ENCODE measurements at places on chromosomes 3 and 15.

GRCh38 chr15:50137330-50137761, 18.3 kb upstream of the ATP8B4 start:
- DNase-seq: no peak

- no peak for DNase-seq
Observed at GRCh38 chr3:186785495-186786018, 2.2 kb downstream of the EIF4A2 start.

DNA sequence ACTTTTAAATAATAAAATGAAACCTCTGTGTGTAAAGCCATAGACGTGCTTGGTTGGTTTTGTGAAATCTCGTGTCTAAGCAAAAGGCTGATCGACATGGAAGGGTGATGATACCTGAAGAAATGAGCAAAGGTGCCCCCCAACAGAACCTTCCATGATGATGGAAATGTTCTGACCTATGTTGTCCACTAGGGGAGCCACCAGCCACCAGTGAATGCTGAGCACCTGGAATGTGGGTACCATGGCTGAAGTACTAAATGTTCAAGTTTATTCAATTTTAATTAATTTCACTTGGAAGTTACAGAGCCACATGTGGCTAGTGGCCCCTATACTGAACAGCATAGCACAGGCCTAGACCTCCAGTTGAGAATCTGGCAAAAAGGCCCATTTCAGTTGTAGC, 158.8 kb downstream of the POLR2M start:
- no peak for DNase-seq

DNA sequence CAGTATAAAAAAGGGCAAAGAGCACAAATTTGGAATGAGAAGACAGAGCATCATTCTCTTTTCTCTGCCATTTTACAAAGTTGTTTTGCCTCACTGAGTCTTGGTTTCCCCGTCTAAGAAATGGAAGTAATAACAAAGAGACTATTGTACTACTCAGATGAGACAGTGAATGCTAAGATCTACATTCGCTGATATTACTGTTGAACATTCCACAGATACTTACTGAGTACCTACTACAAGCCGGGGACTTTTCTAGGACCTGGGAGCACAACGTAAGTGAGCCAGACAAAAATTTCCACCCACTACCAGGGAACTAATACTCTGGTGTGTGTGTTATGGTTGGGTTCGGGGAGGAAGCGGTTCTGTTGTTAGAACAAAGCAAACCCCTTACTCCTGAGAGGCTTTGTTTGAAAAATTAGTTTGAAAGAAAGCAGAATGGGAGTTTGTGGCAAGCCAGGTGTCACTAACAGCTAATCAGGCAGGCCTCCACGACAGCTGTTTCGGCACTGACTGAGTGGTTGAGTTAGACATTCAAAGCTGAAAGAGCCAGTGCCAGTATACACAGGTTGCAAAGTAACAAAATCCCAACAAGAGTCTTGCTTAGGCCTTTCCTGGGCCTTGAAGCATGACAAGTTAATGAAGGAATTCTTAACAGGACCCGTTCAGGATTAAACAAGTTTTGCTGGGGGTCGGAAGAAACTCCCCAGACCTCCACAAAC, 458.3 kb downstream of the EDEM1 start:
- no peak for DNase-seq

DNA sequence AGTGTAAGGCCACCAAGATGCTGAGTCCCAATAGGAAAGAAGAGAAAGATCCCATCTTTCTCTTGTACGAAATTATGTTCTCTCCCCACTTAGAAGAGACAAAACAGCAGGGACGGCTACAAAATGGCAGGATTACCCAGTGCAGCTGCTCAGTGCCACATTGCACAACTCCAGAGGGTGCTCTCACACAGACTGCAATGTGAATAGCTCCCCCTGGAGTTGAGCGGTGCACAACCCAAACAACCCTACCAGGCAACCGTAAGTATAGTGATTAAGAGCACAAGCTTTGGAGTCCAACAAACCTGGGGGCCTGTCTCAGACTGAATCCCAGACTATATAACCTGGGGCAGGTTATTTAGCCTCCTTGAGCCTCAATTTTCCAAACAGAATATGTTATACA, 3.1 kb upstream of the BHLHE40 start:
- DNase-seq: no peak

DNA sequence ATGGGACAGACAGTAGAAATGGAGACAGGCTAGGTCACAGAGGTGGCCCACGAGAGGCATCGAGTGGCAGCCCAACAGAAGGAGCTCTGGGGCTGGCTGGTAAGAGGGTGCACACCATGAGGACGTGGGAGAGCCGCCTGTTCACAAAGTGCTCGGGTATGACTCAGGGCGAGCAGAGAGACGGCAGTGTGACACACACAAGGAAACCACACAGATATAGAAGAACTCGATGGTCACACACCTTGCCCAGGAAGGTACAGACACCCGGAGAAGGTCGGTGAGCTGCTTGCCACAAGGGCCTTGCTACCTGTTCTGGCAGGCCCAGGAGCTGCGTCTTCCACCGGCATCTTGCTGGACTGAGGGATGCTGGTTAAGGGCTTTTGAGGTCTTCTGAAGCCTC, 50.2 kb downstream of the CA12 start:
- no peak for DNase-seq

GRCh38 chr3:156469456-156469855, 85.5 kb downstream of the SSR3 start:
- no peak for DNase-seq

DNA sequence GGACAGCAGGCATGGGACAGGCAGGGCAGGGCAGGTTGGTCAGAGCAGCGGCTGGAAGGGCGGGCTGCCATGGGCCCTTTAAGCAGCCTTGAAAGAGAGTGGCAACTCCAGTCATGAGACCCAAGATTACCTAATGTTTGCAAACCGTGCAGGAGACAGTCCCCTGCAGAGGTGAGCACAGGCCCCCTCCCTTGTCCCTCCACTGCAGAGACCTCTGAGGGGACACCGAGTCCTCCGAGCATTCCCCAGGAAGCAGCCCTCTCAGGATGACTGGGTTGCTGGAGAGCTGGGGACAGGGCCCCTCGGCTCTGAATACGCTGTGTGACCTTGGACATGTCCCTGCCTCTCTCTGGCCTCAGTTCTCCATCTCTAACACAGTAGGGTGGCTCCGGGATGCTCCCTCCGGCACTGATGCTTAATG, 81.4 kb downstream of the IQSEC1 start:
- no peak for DNase-seq

- DNase-seq: no peak
Observed at GRCh38 chr3:157370867-157371266, 65.8 kb upstream of the PTX3 start.

DNA sequence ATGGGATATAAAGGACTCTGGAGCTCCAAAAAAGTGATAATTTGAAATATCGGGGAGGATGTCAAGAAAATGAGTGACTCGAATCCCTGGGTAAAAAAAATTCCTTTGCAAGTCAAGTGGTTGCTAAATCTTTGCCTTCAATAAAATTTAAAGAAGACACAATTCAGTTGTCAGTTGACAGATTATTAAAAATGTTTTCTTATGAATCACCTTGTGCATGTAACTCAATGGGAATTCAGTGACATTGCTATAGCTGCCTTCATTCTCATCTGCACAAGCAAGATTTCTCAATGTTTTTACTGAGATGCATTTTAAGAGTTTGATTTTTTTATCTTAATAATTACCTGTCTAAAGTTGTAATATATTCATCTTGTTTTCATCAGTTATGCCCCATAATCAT, 264.0 kb upstream of the IL12A start:
- no peak for DNase-seq

- DNase-seq: no peak
Observed at GRCh38 chr3:134323966-134324962, 50.0 kb downstream of the AMOTL2 start.

DNA sequence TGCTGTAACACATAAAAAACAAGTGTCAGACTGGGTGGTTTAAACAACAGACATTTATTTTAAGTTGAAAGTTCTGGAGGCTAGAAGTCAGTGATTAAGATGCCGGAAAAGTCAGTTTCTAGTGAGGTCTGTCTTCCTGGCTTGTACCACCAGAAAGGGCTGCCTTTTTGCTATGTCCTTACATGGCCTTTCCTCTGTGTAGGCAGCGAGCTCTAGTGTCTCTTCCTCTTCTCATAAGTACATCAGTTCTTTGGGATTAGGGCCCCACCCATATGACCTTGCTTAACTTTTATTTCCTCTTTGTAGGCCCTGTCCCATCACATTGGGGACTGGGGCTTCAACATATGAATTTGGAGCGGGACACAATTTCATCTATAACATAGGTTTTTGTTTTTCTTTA, 128.0 kb downstream of the BBX start:
- no peak for DNase-seq

DNA sequence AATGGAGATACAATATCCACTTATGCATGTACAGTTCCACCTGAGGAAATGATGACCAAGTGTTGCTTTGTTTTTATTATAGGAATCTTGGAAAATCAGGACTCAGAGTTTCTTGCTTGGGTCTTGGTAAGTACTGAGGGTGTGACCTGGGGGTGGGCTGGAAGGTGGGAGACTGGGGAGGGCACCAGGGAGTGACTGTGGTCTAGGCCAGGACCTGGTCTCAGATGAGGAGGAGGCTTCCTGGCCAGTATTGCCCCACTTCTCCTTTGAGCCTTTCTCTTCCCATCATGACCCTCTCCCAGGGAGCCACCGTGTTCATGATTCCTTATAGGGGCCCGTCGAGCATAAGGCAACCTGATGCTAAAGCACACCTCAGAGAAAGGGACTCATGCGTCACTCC, 133.4 kb downstream of the SSR3 start:
- DNase-seq: no peak

DNA sequence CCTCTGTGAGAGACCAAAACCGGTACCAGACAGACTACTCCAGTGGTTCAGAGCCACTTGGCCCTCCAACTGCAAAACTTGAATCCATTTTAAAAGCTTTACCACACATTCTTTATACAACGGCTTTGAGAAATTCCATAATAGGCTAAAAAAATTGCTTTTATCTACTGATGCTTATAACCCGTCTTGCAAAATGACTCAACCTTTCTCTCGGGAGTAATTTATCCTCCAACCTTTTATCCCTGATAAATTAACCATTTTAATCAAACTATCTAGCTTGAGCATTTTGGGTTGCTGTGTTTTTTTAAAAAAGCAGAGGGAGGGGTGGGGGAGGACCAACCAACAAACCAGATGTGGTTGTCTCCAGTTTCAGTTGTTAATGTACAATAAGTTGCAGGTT, 275.7 kb upstream of the LRTM1 start:
- no peak for DNase-seq

DNA sequence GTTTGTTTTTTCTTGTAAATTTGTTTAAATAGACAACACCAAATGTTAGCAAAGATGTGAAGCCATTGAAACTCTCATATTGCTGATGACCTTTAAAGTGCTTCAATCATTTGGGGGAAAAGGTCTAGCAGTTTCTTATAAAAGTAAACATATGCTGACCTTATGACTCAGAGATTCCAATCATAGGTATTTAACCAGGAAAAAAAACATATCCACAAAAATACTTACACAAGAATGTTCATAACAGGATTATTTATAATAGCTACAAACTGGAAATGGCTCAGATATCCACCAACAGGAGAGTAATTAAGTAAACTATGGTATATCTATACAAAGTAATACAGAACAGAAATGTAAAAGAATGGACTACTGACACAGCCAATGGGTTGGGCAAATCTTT, 27.1 kb upstream of the RORA start:
- DNase-seq: no peak

DNA sequence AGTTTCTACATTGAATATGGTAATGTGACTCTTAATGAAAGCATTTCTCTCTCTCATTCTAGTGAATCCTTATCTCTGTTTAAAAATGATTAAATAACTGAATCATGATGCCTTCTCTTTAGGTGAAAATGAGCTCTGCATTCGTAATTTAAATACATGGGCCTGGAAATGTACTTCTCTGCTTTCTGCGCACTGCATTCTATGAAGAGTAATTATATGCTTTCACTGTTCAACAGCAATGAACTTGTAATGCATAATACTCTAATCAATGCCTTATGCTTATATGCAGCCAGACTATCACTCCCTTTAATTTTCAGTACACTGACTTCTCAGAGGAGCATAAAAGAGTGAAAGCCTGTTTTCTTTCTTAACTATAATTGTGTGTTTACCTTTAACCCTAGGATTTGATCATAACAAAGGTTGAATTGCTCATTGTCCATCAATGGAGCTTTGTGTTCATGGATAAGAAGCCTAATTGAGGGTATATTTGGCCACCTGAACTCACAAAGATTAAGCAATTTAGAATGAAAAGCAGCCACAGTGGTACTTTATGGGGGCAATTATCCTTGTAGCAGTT, 330.8 kb upstream of the PDZRN3 start:
- DNase-seq: no peak

DNA sequence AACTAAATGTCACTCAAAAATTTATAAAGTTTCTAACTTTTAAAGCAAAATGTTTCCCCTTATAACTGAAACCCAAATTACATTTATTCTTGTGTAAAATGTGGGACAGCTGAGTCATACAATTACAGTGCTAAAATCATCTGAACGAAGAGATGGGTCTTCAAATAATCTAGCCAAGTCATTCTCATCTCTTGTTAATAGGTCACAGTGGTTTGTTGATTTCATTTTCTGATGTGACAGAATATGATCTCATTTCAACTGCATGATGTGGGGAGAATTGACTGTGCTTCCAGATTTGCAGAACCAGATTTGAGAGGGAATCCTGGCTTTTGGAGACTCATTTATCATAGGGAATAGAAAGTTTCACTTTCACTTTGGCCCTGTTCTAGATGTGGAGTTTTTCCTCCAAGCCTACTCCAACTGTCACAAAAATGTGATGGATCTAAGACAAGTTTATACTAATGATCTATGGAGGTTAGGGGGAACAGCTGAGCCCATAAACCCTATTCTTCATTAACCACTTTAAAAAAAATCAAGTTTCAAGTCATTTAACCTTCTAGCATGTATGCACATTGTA, 685.0 kb downstream of the PDCD6IP start:
- no peak for DNase-seq

- no peak for DNase-seq
Observed at GRCh38 chr15:65331811-65332210, 27.3 kb downstream of the RNU5B-1 start.

DNA sequence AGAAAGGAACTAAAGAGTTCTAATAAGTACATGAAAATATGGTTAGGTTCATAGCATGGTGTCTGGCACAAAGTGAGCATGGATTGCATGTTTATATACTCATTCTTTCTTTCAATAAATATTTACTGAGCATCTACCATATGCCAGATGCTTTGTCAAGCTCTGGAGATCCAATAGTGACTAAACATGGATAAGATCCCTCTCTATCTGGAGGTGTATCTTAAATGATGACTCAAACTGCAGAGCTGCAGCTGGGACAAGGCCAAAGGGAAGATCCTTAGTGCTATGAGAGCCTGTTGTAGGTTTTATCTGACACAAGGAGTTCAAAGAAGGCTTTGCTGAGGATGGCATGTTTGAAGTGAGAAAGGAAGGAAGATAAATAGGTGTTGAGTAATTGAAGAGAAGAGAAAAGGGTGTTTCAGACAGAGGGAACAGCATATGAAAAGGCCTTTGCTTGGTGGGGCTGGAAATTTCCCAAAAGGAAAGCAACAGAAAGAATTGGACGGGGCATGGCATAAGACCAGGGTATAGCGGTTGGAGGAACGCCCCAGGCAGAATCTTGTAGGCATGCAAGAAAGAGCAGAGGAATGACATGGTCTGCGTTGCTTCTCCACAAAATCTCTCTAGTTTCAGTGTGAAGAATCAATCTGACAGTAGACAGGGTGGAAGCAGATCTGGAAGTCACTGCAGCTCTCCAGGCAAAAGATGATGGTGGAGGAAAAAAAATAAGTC, 239.9 kb upstream of the LRTM1 start:
- DNase-seq: no peak

- no peak for DNase-seq
Observed at GRCh38 chr3:142837526-142837925, 51.4 kb downstream of the PCOLCE2 start.

- peak; percentile 7 for DNase-seq
Observed at GRCh38 chr3:31981206-31982181, at the start of the genes OSBPL10 and ZNF860. OSBPL10 (minus strand) TSS chr3:31981262; CDS start chr3:31981179, 83 bp downstream. ZNF860 (plus strand) TSS chr3:31981750; CDS start chr3:31989080, 7,330 bp downstream.
